ENCODE measurements at places on chromosomes 1 and 21. TPM values are rescaled to one million over a fixed set of nuclear protein-coding genes. Genes with fewer than 3 reads are reported as not detected.

GRCh38 chr1:104329278-104329677 is 579.6 kb downstream of the AMY1C start:
- no peak for DNase-seq

- no peak for DNase-seq
These were observed 4.0 kb downstream of the BARHL2 start for GRCh38 chr1:90712915-90713730.

Gene PCP4
- total RNA-seq = not detected

Gene CNKSR1
- 39.9 TPM for total RNA-seq

Data from HT-29 (cell line).